Activated CD8-positive, alpha-beta T cell treated with anti-CD3 and anti-CD28 coated beads for 36 hours (primary cell): ENCODE measurements at places on chromosomes 3 and 15. TPM values are rescaled to one million over a fixed set of nuclear protein-coding genes. Genes with fewer than 3 reads are reported as not detected.

DNA sequence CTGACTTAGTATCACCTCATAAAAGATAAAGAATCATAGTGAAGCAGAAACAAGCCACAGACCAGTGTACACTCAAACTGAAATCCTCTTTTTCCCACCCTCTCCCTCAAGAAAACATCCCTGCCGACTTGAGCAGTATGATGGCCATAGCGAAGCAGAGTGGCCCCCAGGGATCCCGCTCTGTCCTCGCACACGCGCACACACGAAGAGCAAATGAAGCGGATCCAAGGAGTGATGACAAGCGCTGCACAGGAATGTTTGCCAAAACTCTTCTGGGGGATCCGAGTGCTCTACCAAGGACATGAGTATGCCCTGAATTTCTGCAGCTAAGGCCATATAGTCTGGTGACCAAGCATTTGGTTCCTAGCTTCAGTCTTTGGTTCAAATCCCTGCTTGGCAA lies 134.5 kb upstream of the C2CD4B start:
- DNase-seq: no peak

DNA sequence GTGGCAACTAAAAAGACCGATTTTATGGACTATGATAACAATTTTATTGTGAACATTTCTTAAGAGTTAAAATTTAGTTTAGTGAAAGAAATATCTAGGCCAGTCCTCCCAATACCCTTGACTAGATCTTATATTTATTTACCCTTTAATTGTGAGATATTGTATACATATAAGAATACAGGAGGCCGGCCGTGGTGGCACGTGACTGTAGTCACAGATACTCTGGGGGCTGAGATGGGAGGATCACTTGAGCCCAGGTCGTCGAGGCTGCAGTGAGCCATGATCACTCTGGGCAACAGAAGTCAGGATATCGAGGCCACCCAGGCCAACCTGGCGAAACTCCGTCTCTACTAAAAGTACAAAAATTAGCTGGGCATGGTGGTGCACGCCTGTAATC lies 756 bp upstream of the RMDN3 start:
- peak; percentile 52 for DNase-seq

- peak; percentile 69 for DNase-seq
These were observed 25.5 kb upstream of the APOD start for GRCh38 chr3:195609229-195609628.

TMEM212 gene
- not detected for total RNA-seq
